ENCODE measurements at places on chromosomes 4 and X.
A peak's percentile ranks its signal among the peaks of the same experiment; 100 is the strongest.

- DNase-seq: no peak
These were observed 104.7 kb upstream of the SORBS2 start for GRCh38 chr4:185916683-185917082.

DNA sequence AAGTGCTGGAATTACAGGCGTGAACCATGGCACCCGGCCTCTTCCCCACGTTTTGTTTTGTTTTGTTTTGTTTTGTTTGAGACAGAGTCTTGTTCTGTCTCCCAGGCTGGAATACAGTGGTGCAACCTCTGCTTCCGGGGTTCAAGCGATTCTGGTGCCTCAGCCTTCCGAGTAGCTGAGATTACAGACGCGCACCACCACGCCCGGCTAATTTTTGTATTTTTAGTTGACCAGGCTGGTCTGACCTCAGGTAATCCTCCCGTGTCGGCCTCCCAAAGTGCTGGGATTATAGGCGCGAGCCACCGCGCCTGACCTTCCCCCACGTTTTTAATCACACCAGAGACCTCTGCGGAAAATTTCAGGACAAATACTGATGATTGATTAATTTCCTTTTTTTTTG lies 2.2 kb downstream of the ENOPH1 start:
- no peak for DNase-seq

- DNase-seq: no peak
These were observed 2.1 kb downstream of the PNMA6F start for GRCh38 chrX:153319295-153320046.

DNA sequence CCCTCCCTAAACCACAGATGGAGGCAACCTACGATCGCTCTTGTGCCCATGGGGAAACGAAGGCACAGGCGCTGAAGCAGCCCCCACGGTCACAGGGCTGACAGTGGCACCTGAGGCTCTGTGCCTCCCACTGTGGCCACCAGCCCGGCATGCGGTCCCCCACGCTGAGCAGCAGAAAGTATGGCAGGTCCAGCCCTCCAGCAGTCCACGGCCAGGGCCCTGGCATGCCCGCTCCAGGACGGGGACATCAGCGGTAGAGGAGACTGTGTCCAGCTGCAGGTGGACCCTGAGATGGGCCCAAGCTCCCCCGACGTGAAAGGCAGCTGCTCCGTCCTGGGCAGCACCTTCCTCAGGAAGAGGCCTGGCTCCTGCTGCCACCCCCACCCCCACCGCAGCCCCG lies 61.2 kb downstream of the FAM53A start:
- no peak for DNase-seq

DNA sequence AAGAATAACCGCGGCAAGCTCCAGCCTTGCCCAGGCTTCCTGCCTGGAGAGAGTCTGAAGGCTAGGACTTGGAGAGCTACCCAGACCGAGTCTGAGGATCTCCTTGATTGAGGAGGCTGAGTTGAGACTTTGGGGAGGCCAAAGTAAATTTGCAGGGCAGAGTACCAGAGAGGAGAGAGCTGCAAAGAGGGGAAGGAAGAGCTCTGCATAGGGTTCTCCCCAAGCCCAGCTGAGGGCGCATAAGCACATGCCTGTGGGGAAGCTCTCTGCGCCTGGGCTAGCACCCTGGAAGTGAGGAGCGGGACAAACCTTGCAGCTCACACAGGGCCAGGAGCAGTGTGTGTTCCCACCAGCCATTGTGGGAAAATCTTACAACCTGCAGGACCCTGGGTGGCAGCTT lies 56.1 kb downstream of the FAM193A start:
- no peak for DNase-seq

- no peak for DNase-seq
These were observed 9.8 kb upstream of the PCDH18 start for GRCh38 chr4:137541876-137542646.

DNA sequence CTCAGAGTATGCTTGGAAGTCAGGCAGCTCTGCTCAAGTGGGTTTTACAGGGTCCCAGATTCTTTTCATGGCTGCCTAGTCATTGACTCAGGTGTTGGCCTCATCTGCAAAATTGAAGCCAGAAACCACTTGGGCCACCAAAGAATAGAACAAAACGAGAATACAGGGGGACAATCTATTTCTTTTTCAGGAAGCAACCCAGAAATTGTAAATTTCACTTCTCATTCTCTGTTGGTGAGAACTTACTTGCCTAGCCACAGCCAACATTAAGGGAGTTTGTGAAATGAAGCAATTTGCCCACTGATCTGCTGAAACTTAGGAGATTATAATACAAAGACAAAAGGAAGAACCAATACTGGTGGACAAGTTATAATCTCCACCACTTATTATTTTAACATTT lies 8.6 kb upstream of the TKTL2 start:
- DNase-seq: no peak

DNA sequence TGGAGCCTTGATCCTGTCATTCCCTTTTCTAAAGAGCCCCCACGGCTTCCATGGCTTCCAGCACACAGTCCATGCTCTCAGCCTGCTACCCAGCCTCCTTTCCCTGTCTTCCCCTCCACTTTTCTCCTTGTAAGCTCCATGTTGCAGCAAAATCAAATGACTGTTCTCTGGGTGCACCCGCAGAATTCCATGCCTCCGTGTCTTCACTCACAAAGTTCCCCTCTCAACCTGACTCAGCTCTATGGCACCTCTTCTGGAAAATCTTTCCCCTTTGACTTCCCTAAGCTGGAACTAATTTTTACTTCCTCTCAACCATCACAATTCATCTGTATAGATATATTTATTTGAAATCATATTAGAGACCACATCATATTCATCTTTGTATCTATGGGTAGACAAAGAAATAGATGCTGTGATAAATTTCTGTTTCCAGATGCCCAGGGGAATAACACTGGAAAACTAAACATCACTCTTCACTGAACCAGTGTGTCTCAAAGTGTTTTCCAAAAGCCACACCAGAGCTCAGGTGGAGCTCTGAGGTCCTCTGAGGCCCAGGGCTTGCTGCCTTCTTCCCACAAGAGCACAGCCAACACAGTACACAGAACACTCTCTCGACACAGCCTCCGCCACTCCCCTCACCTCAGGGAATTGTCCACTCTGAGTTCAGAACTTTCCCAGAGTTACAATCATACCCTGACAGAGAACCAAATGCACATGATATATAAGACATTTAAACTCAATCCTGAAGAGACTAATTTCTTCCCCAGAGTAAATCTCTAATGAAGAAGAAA lies 3.3 kb downstream of the SETD7 start:
- peak; percentile 73 for DNase-seq

DNA sequence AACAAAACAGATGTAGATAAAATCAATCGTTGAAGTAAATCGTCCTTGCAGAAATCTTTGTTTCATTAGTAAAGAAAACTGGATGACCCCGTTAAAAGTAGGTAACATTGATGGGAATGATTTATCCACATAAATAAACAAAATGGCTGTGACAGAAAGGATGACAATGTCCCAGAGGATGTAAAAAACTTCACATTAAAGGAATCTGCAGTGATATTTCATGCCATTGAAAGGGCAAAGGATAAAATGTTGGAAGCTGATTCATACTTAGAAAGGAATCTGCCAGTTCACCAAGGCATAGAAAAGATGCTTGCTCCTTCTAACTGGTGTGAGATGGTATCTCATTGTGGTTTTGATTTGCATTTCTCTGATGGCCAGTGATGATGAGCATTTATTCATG lies 24.2 kb upstream of the EPGN start:
- peak; percentile 87 for DNase-seq

GRCh38 chr4:169151671-169152070 lies 119.1 kb downstream of the SH3RF1 start:
- peak; percentile 19 for DNase-seq

DNA sequence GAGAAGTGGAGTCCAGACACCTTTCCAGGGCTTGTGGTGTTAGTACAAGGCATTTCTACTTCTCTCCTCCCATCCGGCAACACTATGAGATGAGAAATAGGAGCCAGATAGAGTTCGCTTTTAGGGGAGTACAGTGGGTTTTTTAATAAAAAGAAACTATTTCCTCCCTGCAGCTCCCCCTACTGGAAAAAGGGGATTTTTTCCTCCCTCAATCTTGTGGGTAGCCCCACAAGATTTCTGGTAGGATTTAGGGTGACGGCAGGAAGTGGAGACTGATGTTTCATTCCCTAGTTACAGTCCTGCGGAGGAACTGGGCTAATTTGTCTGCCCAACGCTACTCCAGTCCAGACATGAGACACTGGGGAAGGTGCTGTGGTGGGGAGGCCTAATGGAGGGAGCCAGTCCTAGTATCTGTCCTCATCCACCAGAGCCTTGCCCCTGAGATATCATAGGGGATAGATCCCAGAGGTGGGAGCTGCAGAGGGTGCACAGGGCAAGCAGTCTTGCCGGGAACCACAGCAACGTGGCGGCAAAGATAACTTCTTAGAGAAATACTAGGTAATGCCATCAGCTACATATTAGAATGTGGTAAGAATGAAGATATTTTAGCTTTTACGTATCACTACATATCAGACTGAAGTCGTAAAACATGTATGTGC lies 45.5 kb upstream of the PRKG2 start:
- no peak for DNase-seq

GRCh38 chr4:5952286-5952974 lies 59.5 kb upstream of the CRMP1 start:
- no peak for DNase-seq

DNA sequence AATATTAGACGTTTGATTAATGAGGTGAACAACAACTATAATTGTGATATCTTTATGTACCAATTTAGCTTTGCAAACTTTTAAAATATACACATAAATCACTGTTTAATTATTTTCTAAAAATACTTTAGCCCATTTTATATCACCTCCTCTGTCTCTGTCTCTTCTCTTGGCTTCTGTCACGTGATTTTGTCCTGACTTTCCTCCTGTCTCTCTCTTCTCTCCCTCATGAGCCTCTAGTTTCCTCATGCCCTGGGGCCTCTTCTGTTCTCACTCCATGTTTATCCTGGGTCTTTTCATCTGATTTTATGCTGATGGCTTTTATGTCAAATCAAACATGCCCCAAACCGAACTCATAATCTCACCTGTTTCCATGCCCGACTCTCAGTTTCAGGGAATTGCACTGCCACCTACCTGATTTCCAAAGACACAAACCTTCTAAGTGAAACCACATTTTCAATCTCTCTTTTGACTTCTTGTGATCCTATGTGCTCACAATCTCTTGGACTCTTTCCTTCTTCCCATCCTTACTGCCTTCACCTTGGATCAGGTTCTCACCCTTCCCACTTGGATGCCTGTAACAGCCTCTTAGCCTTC lies 303.0 kb upstream of the GALNT7 start:
- no peak for DNase-seq

DNA sequence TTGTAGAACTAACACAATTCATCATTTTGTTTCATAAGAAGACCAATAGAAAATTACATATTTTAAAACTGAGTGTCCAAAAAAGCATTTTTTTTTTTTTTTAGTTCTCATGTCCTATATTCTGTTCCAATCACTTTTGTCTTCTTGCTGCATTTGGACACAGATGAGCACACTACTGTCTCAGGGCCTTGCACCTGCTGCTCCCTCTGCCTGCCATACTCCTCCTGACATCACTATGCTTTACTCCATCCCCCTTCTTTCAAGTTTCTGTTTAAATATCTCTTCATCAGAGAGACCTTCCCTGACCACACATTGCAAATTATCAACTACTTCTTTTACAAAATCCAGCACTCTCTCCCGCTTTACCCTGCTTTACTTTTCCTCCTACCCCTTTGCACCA lies 230.7 kb upstream of the GK2 start:
- no peak for DNase-seq

DNA sequence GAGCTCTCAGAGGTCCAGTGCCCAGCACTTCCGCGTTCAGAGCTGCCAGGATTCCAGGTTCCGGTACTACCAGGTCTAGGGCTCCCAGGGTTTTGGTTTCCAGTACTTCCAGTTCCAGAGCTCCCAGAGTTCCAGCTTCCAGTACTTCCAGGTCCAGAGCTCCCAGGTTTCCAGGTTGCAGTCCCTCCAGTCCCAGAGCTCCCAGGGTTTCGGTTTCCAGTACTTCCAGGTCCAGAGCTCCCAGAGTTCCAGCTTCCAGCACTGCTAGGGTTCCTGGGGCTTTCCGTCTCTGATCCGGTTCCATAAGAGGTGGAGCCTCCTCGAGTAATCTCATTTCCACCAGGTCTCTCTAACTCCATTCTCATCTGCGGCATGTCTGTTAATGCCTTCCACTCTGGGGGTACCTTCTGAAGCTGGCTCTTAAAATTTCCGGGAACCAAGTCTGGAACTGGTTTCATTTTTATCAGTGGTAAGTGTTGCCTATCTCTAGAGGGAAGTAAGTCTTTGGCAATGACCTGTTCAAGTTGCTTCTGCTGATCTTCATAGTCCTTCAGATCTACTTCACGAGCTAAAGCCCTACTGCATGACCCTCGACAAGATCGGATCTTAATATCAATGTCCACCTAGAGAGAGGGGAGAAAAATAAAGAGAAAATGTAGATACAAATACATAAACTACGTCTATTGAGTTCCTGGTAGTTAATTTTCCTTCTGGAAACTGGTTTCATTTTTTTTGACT lies 4.1 kb downstream of the FGA start:
- DNase-seq: no peak

GRCh38 chr4:22334155-22334554 lies 181.7 kb downstream of the ADGRA3 start:
- no peak for DNase-seq

DNA sequence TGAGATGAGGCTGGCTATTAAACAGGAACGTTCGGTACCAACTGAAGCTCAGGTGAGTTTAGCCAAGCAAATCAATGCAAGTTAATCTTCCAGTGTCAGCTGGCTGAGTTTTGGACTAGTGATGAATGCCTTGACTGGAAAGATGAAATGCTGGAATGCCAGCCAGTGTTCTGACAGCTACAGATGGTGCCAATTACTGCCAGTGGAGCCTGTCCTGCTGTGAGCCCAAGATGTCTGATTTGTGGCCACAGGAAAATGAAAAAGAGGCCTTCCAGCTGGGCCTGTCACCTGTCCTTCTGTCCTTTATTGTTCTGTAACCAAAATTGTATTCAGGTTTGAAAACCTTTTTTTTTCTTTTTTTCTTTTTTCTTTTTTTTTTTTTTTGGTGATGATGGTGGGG lies 223.1 kb downstream of the AFF2 start:
- DNase-seq: no peak

- DNase-seq: no peak
These were observed 71.7 kb downstream of the YIPF6 start for GRCh38 chrX:68570598-68570997.

- peak; percentile 67 for DNase-seq
These were observed 61.0 kb downstream of the ANXA3 start for GRCh38 chr4:78612398-78613178.

DNA sequence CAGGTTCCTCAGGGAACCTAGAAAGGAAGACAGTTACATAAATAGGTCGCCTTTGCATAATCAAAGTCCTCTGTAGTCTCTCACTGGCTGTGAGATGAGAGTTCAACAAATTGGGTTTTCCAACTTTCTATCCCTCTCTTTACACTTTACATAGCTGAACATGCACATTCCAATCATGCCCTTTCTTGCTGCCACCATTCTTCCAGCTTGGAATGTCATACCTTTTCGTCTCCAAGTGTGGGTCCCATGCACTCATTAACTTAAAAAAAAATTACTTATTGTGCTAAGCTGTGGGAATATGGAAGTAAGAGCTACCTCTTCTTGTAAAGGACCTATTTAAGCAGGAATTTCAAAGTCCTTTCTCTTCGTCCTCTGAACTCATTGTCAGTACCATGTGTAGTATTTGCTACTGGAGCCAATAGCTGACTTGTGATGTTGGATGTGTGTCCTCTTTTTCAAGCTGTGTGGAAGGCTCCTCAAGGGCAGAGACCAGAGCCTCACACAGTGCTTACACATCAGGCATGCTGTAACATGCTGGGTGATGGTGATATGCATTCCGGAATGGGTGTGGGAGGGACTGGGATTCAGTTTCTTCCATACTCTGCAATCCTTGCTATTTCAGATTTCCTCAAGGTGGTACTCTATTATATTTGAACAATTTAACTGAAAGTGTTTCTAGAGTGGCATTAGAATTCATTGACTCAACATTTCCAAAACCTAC lies 7.1 kb downstream of the ENOPH1 start:
- DNase-seq: no peak

Measured in ELR (cell line).